ENCODE measurements at places on chromosomes 2 and 18. TPM values are rescaled to one million over a fixed set of nuclear protein-coding genes. Genes with fewer than 3 reads are reported as not detected.

The KLF11 gene
- 9.7 TPM for total RNA-seq

The STARD6 gene
- not detected for total RNA-seq

The C2orf68 gene
- 8.2 TPM for total RNA-seq

The ALPP gene
- not detected for total RNA-seq

The SPEG gene
- 22.5 TPM for total RNA-seq

The SGPP2 gene
- not detected for total RNA-seq

Data from pericardium fibroblast (primary cell).